SJSA1 (cell line): ENCODE measurements at places on chromosomes 6 and 20. TPM values are rescaled to one million over a fixed set of nuclear protein-coding genes. Genes with fewer than 3 reads are reported as not detected.

CAGE1 gene
- 0.08 TPM in 1 of 2 replicates, not detected in the other for total RNA-seq

GNAS-AS1 gene
- total RNA-seq = not detected in 2 replicates

FAM50B gene
- 0.25 and 0.58 TPM in 2 replicates for total RNA-seq

GRCh38 chr6:43930440-43931154 is 160.6 kb downstream of the VEGFA start:
- H3K4me1 ChIP-seq = peaks cover 60% of the 10 kb centered on the region
- H3K4me3 ChIP-seq = no peak overlapping the region
- H3K27ac ChIP-seq = no peak overlapping the region
- H3K36me3 ChIP-seq = no peaks in the 10 kb centered on the region
- no peak for DNase-seq

DNA sequence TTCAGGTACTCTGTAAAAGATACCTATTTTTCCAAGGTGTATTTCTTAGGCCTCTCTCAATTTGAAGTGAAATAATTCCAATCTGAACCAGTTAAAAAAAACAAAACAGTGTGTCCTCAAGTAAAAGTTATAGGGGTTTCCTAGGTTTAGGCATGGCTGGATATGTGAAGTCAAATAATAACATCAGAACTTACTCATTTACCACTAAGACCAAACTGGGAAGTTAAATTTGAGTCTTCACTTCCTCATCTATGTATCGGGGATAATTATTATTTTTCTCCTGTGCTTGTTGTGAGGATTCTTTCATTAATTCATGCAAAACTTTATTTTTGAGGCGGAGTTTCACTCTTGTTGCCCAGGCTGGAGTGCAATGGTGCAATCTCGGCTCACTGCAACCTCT is 86.2 kb upstream of the PTPRK start:
- no peak for DNase-seq
- no peaks in the 10 kb centered on the region for H3K4me1 ChIP-seq
- no peaks in the 10 kb centered on the region for H3K27me3 ChIP-seq
- no peak overlapping the region for H3K27ac ChIP-seq

- H3K36me3 ChIP-seq = peaks cover 3% of the 10 kb centered on the region
- no peak overlapping the region for H3K27ac ChIP-seq
- peaks cover 12% of the 10 kb centered on the region for H3K4me1 ChIP-seq
- no peak for DNase-seq
- H3K27me3 ChIP-seq = no peaks in the 10 kb centered on the region
- H3K4me3 ChIP-seq = no peak overlapping the region
Observed at GRCh38 chr6:125267806-125268523, 33.8 kb downstream of the HDDC2 start.

DNA sequence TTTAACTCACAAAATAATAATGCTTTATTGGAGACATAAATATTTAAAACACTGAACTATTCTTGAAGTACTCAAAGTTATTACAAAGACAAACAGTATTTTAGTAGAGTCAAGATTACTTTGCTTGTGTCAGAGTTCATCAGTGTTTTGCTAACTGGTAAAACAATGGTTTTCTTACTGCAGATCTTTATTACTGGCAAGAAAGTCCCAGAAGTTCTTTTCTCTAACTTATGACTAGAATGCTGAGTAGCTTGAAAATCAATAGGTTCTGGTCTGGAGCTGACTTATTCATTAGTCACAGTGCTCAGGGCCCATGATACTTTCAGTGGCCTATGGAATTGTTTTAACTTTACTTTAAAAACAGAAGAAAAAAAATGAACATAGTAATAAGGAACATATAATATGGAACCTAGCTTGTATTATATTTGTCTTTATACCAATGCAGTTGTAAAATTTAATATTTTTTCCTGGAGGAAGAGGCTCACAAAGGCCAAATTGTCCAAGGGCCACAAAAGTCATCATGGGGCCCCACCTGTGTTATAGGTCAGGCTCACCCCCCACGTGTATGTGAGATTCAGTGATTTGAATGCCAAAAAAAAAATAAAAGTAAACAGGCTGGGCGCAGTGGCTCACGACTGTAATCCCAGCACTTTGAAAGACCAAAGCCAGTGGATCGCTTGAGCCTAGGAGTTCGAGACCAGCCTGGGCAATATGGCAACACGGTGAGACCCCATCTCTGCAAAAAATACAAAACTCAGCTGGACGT is 53.3 kb downstream of the PLEKHG1 start:
- no peaks in the 10 kb centered on the region for H3K4me1 ChIP-seq
- no peak overlapping the region for H3K27ac ChIP-seq
- DNase-seq = no peak
- no peaks in the 10 kb centered on the region for H3K27me3 ChIP-seq
- H3K36me3 ChIP-seq = no peaks in the 10 kb centered on the region
